ENCODE measurements at places on chromosomes 13 and 19.

DNA sequence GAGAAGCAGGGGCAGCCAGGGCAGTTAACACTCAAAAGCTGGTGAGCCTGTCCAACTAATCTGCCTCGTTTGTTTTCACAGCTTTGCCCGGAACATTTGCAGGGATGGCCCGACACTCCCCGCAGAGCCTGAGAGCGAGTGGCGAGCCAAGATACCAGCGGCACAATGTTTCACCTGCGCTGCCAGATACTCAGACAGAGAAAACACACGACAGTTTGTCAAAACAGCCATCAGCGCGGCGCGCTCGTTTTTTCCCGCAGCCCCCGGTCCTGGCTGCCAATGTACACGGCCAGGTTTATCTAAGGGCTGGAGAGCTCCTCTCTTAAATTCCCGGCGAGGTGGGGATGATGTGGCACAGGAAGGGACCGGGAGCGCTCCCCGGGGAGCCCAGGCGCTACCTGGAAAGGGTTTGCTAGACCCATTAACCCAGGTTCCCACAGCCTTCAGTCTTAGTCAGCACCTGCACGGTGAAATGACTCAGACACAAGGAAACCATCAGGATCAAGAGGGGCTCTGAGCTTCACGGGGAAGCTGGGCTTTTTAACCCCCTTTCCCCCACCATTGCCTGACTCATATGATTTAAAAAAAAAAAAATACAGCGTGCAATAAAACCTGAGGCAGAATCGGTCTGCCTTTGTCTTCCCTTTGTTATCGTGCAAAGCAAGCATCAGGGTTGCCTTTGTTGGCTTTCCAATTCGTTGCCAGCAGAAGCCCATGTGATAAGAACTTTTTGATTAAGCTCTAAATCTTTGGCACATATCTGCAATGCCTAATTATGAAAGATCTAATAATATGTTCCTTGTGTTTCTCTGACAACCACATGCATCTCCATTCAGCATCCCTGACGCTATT is 186.2 kb downstream of the EFNB2 start:
- no peak for DNase-seq

GRCh38 chr13:30111810-30112209 is 195.5 kb downstream of the KATNAL1 start:
- DNase-seq = no peak

GRCh38 chr19:7830272-7830771 is 304 bp downstream of the EVI5L start:
- no peak for DNase-seq

DNA sequence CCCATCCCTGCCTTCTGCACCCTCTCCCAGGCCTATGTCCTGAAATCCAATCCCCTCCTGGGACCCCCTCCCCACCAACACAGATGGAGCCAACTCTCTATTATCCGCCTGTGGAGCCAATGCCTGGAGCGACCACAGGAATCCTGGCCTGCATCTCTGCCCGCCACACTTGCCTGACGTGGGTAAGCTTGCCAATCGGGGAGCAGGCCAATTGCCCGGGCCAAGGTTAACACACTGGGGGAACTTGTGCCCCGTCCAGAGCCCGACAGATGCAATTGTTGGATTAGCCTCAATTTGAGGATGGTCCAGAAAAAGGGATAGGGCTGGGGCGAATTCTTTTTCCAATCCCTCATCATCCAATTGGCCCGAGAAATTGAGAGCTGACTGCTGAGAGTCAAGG is 5.9 kb downstream of the WIZ start:
- DNase-seq = no peak

Data from stimulated activated CD8-positive, alpha-beta memory T cell treated with anti-CD3 and anti-CD28 coated beads, Interleukin-4, amount 100 ng/mL, for 4 hours (primary cell).